HCT116 (cell line): ENCODE measurements at places on chromosomes 3 and 15. TPM values are rescaled to one million over a fixed set of nuclear protein-coding genes. Genes with fewer than 3 reads are reported as not detected.

The ZMYND10 gene
- total RNA-seq, result 3.3 TPM

The BCL2A1 gene
- total RNA-seq, result 0.44 TPM

The ARGFX gene
- total RNA-seq, result not detected

The ALDH1A2 gene
- 1.7 TPM for total RNA-seq

The ST3GAL6 gene
- 10.6 TPM for total RNA-seq

The NUP210 gene
- total RNA-seq, result 74.9 TPM

- no peak for DNase-seq
Measured at GRCh38 chr15:80480909-80481308, 76.7 kb downstream of the ARNT2 start.

DNA sequence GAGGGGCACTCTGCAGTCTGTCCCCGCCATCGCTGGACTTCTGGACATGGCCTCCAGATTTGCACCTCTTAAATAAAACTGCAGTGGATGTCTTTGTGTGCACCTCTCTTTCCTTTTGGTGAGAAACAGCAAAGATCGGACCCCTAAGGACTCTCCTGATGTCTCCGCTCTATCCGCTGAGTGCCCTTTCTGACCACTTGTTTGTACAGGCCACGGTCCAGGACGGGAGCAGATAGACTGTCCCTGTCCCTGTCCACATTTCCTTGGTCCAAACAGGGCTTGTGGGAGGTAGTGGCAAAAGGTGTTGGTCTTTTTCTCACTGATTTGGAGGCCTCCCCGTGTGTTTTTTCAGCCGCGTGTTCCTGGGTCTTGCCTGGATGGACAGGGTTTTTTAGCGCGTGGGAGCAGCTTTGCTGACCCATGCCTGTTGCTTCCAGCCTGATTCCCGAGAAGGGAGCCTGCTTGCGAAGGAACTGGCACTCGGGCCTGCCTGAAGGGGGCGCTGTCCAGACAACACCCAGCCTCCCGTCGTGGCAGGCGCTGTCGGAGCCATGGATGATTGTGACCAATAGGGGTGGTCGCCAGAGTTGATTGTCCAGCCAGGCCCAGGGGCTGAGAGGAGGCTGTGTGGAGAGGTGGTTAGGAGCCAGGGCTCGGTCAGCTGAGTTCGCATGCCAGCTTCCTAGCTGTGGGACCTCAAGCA lies 13.2 kb upstream of the STAB1 start:
- DNase-seq, result no peak

GRCh38 chr15:90664650-90665287 lies 52.4 kb upstream of the BLM start:
- DNase-seq, result no peak

DNA sequence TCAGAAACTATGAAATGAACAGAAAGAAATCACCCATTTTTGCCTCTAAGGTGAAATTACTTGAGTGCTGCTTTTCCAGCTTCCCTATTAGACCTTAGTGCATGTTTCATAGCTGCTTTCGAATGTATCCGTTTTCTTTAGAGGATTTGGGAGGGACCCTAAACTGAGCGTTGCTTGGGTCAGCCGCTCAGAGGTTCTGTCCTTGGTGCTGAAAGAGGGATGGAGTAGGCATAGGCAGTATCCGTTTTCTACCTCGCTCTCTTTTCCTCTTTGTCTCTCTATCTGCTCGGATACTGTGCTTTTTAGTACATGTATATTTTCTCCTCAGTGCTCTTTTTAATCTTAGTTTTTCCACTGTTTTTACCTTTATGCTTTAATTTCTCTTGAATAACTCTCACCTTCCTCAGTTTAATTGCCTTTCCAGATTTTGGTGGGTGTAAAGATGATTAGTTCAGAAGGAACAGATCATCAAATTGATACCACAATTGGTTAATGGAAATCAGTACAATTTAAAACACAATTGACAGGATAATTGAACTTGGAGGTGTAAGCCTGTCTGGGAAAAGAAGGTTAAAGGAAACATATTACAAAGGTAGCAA lies at the start of gene DRD3:
TSS of gene DRD3 (minus strand) at position 283 of the 599 bp plus-strand sequence. CDS start 7,060 bp downstream, outside the sequence.
- DNase-seq, result no peak

DNA sequence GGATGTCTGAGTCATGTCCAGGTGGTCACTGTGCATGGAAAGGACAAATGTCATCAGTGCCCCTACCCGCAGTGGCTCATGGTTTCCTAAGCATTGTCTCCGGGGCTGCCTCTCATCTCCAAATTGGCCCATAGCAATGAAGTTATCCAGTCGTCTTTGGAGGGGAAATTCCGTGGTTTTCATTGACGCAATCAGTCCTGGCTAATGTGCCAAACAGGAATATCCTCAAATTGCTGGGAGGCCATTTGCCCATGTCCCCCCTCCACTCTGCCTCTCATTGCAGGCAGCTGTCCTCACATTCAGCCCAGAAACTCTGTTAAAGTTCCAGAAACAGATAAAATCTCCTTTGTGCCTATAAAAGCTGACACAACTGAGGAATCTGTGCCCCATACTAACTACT lies 81.6 kb downstream of the MCTP2 start:
- DNase-seq, result no peak

GRCh38 chr3:46206282-46207015 lies 1.7 kb downstream of the CCR1 start:
- no peak for DNase-seq

GRCh38 chr3:196215493-196216020 lies 777 bp upstream of the SLC51A start:
- no peak for DNase-seq

DNA sequence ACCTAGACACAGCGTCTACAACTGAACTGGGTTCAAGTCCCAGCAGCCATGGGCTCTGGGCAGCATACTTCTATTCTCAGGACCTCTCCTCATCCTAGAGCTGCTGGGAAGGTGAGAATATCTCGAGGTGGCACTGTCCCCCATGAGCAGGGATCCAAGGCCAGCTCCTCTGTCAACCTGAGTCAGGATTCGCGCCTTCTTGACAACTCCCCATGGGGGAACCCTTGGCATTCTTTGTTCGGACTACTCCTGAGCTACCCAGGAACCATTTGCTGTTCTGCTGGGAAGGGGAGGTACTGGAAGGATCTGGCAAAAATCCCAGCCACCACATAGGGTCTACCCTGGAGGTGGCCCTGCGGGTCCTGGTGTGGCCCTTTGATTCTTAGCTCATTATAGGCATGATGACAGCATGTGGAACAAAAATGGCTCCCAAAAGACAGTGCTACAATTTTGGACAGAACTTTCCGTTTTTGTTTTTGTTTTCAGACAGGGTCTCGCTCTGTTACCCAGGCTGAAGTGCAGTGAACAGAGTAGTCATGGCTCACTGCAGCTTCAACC lies 22.3 kb downstream of the PLXNB1 start:
- DNase-seq, result no peak

GRCh38 chr3:160447544-160447943 lies 2.0 kb downstream of the TRIM59 start:
- DNase-seq, result no peak
